ENCODE measurements at places on chromosomes 2 and 18. TPM values are rescaled to one million over a fixed set of nuclear protein-coding genes. Genes with fewer than 3 reads are reported as not detected.
A peak's percentile ranks its signal among the peaks of the same experiment; 100 is the strongest.

- no peaks in the 10 kb centered on the region for H3K27me3 ChIP-seq
- no peak overlapping the region for H3K27ac ChIP-seq
- H3K4me3 ChIP-seq: no peak overlapping the region
- no peak for DNase-seq
Measured at GRCh38 chr2:157806426-157807077, 69.6 kb downstream of the ACVR1 start.

Gene SPRED2
- 3.5 TPM for polyA plus RNA-seq

Gene RAX
- 0.03 TPM for polyA plus RNA-seq

Gene SETBP1
- 3.7 TPM for polyA plus RNA-seq

DNA sequence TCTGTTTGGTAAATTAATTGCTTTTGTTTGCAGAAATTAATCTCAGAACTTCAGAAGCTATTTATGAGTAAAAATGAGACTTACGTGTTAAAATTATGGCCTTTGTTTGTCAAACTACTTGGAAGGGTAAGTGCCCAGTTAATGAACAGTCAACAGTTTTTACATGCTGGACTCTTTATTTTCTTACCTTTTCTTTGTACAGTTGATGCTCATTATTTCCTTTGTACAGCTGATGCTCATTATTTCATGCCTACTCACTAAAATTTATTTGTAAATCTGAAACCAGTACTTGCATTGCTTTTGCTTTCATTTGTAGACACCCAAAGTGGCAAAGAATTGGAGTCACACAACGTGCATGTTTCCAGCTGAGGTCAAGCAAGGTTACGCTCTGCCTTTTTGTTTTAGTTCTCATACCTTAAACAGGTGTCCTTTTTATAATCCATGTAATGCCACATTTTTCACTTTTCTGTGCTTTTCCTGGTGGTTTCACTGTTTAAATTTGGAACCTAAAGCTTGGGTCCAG lies 13.3 kb downstream of the RIF1 start:
- no peak overlapping the region for H3K4me3 ChIP-seq
- H3K36me3 ChIP-seq: peaks cover 48% of the 10 kb centered on the region
- H3K4me1 ChIP-seq: no peaks in the 10 kb centered on the region
- no peak overlapping the region for H3K27ac ChIP-seq
- DNase-seq: no peak

- peaks cover 13% of the 10 kb centered on the region for H3K36me3 ChIP-seq
- no peak overlapping the region for H3K4me3 ChIP-seq
- no peak overlapping the region for H3K27ac ChIP-seq
- no peak for DNase-seq
- no peaks in the 10 kb centered on the region for H3K4me1 ChIP-seq
- H3K27me3 ChIP-seq: no peaks in the 10 kb centered on the region
Measured at GRCh38 chr2:202679980-202680379, 45.2 kb downstream of the FAM117B start.

DNA sequence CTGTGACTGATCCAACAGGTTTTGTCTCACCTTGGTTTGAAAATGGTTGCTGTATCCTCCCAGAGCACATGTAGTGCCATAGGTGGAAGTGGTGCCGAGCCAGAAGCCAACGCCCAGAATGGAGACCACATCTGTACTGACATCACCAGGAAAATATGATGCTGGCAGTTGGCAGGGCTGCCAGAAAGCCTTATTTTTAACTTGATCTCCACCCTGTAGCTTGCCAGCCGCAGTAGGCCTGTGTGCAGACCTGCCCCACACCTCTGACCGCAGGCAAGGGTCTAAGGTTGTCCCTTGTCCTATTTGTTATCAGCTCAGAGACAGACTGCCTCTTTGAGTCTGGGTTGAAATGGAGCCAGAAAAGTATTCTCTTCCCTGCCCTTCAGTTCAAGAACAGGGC lies 123.5 kb upstream of the EML6 start:
- H3K36me3 ChIP-seq: peaks cover 23% of the 10 kb centered on the region
- DNase-seq: no peak
- H3K27me3 ChIP-seq: no peaks in the 10 kb centered on the region
- H3K27ac ChIP-seq: peak overlapping the region; percentile 78
- H3K4me1 ChIP-seq: peaks cover 64% of the 10 kb centered on the region

All from spleen (tissue), 13 donors.